ENCODE measurements at places on chromosomes 12 and 14.

GRCh38 chr14:37466623-37467088 lies 128.4 kb downstream of the FOXA1 start:
- no peak for DNase-seq

DNA sequence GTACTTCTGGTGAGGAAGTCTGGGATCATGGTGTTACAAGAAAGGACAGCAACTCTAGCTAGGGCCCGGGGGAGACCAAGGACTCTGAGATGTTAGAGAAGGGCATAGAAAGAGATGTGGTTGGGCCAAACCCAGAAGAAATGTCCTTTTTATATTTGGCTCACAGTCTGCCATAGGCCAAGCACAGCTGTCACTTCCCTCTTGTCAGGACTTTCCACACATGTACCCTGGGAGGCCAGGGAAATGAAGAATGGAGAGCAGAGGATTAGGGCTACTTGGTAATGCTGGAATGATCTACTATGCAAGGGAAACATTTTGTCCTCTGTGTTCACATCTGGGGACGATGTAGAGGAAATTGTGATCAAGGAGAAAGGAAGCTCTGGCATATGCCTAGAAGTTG lies 9.2 kb downstream of the MYO1A start:
- DNase-seq: no peak

- no peak for DNase-seq
Observed at GRCh38 chr12:57813971-57814772, 4.4 kb downstream of the AVIL start.

DNA sequence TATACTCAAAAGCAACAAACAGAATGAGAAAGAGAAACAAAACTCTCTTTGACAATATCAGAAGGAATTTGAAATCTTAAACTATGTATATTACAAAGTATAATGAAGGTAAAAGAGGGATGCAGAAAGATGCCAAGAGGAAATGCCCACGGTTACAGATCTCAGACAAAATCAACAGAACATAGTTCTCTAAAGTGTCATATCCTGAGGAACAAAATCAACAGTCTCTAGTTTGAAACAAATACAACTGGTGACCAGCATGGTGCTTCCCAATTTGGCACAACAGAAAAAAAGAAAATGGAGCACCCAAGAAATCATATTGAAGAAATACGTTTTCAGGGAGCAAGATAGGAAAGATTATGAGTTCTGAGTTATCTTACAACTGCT lies 116.5 kb downstream of the METTL25 start:
- DNase-seq: no peak

GRCh38 chr12:10136637-10137205 lies 6.7 kb upstream of the CLEC7A start:
- no peak for DNase-seq

DNA sequence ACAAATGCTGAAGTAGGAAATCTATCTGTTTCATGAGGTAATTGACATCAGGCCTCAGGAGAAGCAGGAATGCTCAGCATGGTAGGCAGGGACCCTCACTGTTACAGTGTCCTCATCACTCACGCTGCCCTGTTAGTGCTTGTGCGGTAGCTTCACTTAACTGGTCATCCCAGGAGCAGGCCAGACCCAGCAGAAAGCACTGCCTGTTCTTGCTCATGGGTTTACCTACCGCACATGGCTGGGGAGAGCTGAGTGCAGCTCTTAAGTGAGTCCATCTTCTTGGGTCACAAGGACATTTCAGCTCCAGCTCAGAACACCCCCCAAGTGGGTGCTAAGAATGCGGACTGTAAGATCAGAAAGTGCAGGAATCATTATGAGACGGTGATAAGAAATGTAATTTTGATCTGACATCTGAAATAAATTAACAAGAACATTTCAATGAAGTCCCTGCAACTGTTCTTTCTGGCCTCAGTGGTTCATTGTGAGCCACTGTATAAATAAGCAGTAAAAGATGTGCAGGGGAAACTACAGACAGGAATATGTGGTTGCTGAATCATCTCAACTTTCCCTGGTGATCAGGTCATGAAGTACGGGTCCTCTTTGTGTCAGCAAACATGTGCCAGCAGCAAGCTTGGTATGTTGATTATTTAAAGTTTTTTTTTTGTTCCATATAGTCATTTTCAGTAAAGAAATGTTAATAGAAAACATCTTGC lies 757.7 kb upstream of the TMEM132C start:
- DNase-seq: no peak

GRCh38 chr12:15996254-15996653 lies 85.1 kb downstream of the DERA start:
- no peak for DNase-seq

GRCh38 chr12:19186722-19187661 lies 57.5 kb downstream of the PLEKHA5 start:
- no peak for DNase-seq

DNA sequence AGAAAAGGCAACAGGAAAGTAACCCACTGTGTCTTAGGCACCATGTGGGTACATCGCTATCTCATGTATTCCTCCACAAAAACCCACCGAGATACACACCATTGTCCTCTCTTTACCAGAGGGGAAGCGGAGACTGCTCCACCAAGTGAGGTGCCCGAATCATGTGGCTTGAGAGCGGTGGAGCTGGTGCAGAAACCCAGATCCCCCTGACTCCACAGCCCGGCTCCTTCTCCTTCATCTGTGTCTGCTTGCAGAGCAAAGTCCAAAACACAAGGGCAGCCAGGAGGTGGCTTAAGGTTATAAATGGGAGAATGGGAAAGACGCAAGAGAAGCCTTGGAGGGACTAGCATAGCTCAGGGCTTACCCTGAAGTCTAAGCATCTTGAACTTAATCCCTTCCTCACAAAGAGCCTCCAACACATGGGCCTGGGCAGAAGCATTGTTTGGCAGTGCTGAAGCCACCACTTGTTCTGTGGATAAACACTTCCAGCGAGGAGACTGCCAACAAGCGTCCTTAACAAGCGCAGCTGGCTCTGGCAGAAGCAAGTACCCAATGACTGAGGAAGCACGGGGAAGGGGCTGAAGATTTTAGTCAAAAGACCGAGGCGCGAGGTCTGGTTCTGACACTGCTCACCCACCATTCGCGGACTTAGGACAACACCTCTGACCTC lies 83.0 kb downstream of the TTC7B start:
- DNase-seq: no peak

DNA sequence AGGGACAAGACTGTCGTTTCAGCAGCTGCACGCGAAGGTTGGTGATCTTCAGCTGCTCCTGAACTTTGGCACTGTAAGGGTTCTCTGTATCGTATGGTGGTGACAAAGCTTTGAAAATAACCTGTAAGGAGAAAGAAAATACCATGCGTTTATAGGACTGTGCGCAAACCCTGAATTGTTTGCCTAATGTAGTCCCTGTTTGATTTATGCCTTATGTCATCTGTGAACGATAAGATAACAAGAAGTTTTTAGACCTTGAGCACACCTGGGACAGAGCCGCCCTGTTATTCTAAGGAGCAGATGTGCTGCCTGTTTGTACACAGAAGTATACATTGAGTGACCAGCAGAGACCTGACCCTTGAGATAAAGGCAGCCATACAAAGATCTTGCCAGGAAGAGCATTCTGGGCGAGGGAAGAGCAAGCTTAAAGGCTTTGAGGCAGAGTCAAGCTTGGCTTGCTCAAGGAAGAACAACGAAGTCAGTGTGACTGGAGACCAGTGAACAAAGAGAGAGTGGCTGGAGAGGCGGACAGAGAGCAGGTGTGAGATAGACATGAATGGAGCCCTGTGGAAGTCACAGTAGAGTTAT lies 52.4 kb downstream of the NTN4 start:
- DNase-seq: no peak

GRCh38 chr12:128687851-128688250 lies 135.9 kb downstream of the SLC15A4 start:
- DNase-seq: no peak

DNA sequence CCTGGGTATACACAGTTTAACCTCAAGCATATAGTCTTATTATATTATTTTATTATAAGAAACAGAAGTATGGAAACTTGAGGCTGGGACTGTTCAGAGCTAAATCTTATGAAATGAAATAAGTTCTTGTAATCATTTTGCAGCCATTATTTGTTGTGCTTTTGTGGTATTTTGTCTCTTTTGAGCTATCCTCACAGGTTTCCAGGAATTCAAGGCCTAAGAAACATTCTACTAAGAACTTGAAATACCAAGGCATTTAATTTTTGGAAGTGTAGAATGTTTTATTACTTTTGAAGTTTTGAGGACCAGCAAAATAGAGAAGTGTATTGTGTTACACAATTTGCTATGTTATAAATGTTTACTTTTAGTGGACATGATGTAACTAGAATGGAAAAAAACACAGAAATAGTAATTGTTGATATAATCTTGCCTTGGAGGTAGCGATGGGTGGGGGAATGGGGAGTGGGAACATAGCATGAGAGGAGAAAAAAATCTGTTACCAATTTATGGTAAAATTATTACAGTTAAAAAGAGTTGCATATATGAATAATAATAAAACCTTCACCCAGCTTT lies 81.7 kb downstream of the CRADD start:
- DNase-seq: no peak

GRCh38 chr14:100421756-100422470 lies 98.8 kb downstream of the SLC25A47 start:
- DNase-seq: no peak

- no peak for DNase-seq
Observed at GRCh38 chr12:132115500-132115899, 28.6 kb downstream of the DDX51 start.

- DNase-seq: no peak
Observed at GRCh38 chr12:64229796-64230195, 7.7 kb upstream of the KICS2 start.

GRCh38 chr12:28017126-28017872 lies 44.8 kb upstream of the PTHLH start:
- DNase-seq: no peak

DNA sequence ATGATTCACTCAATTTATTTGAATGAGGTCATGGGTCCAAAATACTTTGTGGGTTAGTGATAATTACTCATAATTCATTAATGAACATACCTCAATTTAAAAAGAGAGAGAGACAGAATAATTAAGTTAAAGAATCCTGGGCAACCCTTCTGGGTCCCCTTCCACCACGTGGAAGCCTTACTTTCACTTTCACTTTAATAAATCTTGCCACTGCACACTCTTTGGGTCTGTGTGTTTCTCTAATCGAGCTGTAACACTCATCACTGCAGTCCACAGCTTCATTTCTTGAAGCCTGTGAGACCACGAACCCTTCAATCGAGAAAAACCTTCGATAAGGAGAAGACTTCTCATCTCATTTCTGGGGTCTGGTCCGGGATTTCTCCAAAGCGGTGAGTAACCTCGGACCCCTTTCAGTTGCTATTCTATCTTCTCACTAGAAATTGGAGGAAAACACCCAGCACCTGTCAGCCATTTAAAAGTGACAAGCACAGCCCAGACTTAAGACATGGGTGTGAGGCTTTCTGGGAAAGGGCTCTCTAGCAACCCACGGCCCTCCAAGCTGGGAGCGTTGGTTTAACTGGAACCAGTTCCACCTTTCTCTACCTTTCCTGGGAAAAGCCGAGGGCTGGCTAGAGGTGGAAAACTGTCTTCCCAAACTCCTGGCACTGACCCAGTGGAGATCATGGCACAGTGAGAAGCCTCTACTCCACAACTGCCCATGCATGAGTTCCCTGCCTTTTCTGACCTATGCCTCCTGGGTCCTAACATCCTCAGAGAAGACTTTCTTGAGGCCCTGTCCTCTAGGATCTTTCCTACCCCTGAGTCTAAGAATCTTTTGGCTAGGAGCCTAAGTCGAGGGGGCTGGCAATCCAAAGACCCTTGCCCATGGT lies 148.8 kb upstream of the ATF7IP start:
- DNase-seq: no peak

DNA sequence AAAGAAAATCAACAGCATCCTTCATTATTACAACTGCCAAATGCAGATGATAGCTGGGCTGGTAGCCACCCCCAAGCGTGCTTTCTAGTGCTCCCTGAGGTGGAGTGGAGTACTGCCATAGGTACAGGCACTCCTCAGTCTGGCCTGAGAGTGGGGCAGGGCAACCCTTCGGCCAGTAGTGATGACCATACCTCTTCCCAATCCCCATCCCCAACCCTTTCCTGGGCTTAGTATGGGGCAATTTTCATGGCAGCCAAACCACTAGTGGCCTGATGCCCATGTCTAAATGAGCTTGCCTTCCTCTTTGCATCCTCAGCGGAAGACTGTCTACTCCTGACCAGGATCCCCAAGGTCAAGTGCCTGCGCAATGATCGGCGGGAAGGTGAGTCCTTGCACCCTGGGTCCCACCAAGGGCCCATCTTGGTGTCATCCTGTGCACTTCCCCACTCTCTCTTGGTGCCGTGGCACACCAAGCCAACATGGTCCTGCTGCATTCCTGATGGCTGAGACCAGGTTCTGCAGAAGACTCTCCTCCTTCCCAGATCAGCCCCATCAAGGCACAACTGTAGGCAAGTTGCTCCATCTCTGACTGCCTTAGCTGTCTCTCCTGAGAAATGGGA lies 65.8 kb downstream of the GALNT16 start:
- no peak for DNase-seq
